ENCODE measurements at places on chromosomes 2 and 18.

- no peak for DNase-seq
Observed at GRCh38 chr2:385061-385460, 97.2 kb upstream of the ALKAL2 start.

DNA sequence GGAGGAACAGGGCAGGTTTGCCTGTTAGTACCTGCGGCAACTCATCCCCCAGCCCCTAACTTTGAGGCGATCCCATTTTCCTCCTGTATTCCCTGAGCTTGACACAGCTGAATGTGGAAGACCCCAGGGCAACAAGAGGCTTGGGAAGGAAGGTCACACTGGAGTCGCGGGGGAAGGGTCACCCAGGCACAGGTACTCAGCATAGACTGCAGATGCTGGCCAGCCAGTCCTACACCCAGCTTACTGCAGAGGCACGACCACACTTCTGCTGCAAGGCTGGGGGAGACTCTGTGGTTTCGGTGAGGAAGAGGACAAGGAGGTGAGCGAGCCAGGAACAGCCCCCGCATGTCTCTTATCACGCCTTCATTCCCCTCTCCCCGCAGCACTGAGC lies 91.5 kb downstream of the MALT1 start:
- DNase-seq = no peak

DNA sequence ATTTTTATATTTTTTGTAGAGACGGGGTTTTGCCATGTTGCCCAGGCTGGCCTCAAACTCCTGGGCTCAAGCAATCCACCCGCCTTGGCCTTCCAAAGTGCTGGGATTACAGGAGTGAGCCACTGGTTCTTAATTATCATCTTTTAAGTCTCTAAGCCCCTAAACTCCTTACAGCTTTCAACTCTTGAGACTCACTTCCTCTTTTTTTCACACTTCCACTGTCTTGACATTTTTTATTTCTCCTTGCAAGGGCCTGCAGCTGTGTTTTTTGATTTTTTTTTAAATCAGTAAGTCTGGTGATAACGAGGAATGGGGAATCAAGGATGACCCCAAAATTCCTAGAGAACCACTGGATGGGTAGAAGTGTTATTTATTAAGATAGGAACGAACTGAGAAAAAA lies 8.6 kb upstream of the ABCB11 start:
- DNase-seq = no peak

GRCh38 chr2:45834858-45835257 lies 183.4 kb downstream of the PRKCE start:
- no peak for DNase-seq

- DNase-seq = no peak
Observed at GRCh38 chr2:191178806-191179514, 28.2 kb upstream of the STAT4 start.

- no peak for DNase-seq
Observed at GRCh38 chr2:73289304-73289703, 4.0 kb downstream of the EGR4 start.

- no peak for DNase-seq
Observed at GRCh38 chr2:50674876-50675275, 357.1 kb downstream of the NRXN1 start.

GRCh38 chr2:105411720-105412407 lies 13.0 kb upstream of the FHL2 start:
- DNase-seq = no peak

- DNase-seq = no peak
Observed at GRCh38 chr2:118049816-118050140, 35.9 kb upstream of the CCDC93 start.
